ENCODE measurements at places on chromosomes 12 and 14.

DNA sequence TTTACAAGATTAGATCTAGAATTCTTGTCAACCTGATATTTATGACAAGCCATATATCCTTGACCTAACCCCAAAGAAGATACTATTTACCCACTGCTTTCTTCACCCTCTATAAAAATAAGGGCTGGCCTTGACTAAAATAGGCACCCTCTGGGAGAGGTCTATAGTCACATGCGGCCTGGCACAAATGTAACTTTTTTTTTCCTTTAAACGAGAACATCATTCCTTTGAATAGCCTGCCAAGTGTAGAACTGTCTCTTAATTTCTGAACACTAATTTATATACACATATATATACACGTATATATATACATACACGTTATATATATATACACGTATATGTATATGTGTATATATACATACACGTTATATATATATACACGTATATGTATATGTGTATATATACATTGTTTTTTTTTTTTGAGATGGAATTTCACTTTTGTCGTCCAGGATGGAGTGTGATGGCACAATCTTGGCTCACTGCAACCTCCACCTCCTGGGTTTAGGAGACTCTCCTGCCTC is 18.6 kb downstream of the PPTC7 start:
- DNase-seq = no peak

GRCh38 chr14:81449114-81449513 is 49.0 kb upstream of the STON2 start:
- DNase-seq = no peak

GRCh38 chr12:52126605-52127578 is 47.4 kb downstream of the SMIM41 start:
- no peak for DNase-seq

GRCh38 chr12:23552417-23552816 is 397.1 kb downstream of the SOX5 start:
- DNase-seq = no peak

DNA sequence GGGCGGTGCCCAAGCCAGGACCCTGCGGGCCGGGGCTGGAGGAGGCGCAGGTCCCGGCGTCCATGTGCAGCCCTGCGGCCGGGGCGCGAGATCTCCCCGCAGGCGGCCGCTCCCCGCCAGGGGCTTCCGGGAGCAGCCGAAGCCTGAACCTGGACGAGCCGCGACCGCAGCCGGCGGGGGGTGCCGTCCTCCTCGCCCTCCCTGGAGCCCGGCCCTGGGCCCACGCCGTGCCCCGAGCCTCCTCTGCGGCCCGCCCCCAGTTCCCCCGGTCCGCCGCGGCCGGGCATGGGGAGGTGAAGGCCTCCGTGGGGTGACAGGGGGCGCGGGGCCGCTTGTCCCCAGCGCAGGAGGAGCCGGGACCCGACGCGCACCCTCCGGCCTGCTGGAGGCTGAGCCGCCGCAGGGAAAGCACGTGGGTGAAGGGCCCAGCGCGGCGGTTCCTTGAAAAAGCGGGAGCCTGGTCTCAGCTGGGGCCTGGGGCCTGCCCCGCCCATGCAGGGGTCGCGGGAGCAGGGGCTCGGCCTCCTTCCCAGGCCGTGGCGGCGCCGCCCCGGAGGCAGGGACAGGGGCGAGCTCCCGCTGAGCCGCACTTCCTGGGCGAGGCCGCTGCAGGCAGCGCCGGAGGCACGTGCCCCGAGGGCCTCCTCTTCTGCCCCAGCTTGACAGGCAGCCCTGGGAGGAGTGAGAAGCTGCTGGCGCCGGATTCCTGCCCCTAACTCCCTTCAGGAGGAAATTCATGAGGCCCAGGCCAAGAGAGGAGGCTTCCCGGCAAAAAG is 55.6 kb upstream of the PPP2R5C start:
- DNase-seq = no peak

DNA sequence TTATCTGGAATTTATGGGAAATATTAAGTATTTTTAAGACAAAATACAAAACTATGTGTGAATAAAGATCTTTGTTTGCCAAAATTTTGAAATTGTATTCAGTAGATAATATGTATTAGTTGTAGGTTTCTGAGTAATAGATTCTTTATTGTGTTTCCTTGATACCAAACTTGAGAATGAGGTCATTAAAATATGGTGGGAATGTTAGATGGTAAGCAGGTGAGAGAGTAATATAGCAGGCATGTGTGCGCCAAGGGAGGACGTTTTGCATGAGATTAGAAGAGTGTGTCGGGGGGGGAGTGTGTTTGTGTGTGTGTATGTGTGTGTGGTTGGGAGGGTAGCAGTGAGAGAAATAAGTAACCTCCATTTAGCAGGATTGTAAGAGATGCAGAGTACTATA is 376.5 kb downstream of the NPAS3 start:
- no peak for DNase-seq

DNA sequence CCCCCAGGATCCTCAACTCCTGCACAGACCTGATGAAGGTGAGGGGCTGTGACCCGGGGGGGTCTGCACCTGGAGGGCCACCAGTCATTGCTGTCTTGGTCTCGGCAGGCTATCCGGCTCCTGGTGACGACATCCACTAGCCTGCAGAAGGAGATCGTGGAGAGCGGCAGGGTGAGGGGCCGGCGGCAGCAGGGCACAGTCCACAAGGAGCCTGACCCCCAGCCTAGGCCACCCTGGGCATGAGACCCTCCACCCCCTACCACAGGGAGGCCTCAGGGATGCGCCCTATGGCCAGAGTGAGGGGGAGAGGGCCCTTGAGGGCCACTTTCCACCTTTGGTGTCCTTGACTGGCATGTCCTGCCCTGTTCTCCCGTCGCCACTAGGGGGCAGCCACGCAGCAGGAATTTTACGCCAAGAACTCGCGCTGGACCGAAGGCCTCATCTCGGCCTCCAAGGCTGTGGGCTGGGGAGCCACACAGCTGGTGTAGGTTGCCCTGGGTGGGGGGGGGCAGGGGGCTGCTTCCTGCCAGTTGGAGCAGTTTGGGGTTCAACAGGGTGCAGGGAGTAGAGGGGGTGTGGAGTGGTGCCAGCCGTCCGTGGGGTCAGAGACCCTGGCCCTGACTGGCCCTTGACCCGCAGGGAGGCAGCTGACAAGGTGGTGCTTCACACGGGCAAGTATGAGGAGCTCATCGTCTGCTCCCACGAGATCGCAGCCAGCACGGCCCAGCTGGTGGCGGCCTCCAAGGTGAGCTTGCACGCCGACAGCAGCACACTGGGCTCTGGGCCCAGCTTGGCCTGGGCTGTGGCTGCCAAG is 25.0 kb downstream of the HIP1R start:
- DNase-seq = no peak

DNA sequence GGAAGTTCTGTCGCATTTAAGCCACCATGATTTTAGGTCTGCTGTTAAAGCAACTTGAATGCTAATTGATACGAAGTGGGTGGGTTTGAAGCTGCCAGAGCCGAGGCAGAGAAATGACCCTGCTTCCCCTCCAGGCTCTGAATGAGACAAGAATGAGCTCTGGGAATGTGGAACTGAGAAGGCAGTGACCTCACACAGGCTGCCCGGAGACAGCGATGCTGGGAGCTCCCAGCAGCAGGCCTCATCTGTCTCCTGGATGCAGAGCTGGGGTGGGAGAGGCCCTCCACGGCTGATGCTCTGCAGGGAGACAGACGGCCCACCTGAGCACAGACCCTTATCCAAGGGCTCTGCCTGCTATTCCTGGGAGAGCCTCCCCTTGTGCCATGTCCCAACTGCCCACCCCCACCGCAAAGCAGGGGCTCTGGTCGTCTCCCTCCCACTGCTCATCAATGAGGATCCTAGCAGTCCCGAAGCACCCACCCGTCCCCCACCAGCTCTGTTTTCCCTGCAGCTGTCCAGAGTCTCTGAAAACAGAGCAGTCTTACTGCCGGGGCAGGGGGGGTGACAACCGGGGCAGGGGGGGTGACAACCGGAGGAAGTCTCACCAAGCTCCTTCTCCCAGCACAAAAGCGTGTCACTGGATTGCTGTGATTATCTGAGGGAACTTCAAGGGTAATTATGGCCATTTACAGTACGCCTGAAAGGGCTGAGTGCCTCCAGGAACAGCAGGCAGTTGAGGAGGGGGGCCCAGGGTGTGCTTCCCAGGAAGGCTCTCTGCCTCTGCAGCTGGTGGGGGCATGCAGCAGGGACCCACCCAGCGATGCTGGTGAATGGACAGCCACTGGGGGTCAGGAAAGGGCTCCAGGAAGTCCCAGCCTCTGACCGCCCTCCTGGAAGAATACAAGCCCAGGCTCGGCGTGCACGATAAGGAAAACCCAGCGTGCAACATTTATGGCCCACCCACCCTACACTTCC is 67.8 kb downstream of the CHGA start:
- DNase-seq = no peak

DNA sequence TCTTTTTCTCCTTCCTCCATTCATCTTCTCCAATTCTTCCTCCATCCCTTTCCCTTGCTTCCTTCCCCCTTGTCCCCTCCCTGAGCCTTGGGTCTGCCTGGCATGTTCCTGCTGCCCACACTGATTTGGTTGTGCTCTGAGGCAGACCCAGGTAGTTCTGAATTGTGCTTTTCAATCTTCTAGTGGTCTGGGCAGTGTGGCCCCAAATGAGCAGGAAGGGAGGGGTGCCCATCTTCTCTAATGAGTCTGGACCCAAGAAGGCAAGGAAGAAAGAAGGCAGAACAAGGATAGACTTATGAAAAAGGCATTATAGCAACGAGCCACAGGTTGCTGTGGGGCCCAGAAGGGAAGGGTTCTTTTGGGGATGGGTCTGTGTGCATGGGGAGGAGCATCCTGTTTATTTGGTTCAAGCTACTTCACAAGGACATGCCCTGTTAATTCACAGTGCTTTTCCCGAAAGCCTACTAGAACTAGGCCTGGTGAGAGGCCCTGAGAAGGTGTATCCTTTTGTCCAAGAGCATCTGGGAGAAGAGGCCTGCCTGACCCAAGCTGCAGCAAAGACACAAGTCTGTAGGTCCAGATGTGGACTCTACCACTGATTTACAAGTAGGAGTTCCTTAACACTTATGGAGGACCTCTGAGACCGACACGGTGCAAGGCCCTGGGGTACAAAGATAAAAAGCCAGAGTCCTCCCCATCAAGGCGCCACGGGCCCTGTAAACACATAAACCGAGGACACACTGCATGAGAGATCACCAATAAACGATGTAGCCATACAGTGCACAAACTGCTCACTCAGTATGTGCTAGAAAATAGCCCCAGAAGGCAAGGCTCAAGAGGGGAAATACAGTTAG is 1.1 kb upstream of the SUSD6 start:
- no peak for DNase-seq

- no peak for DNase-seq
These were observed 16.7 kb upstream of the TMEM260 start for GRCh38 chr14:56562883-56563282.
